AG10803 (cell line): ENCODE measurements at places on chromosomes 6 and 20.

GRCh38 chr6:29941916-29942274 lies 437 bp upstream of the HLA-A start:
- DNase-seq = no peak

GRCh38 chr6:43742931-43743632 lies 26.9 kb upstream of the VEGFA start:
- no peak for DNase-seq

- peak; percentile 96 for DNase-seq
These were observed 112.0 kb upstream of the CDYL start for GRCh38 chr6:4664117-4664626.

DNA sequence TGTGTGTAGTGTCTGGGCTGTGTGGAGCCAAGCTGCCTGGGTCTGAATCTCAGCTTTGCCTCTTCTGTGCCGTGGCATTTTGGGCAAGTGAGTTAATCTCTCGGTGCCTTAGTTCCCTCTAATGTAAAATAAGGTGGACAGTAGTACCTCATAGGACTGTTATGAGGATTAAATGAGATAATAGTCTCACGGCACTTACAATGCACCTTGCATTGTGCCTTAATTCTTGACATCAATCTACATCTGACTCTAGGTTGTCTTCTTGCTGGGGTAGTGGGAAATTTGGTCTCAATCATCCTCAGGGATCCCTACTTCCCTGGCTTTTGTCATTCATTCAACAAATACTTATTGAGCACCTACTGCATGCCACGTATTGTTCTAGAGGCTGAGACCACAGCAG lies 70.7 kb upstream of the ZNFX1 start:
- no peak for DNase-seq

DNA sequence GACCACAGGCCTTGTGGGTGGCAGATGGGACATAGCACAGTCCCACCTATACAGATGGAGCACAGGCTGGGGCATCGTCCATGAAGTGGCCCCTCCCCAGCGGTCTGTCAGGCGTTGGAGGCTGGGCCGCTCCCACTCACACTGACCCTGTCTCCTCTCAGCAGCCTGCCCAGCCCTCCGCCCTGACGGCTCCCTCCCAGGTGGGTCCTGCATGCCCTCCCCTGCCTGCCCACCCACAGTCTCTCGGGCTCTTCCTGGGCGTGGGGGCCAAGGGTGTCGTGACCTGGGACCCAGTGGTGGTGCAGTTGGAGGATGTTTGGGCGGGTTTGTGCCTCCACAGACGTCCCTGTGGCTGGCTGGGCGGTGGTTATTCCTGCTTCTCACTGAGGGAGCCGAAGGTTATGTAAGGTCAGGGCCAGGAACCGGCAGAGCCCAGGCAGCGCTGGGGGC lies 22.3 kb downstream of the COL20A1 start:
- DNase-seq = no peak

DNA sequence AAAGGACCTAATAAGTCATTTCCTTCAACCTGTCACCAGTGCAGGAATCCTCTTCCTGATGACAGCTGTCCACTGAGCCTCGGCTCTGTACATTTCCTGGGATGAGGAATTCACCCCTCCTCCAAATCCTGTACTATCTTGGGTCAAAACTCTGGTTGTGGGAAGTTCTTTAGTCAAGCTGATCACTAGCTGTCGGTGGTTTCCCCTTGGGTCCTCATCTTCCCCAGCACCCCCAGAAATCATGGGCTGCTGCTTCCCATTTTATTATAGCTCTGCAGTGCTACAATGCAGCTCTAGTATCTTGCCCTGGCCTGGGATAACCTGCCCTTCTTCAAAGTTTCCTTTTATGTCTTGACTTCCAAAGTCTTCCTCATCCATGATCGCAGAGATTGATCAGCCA lies 14.6 kb upstream of the ADA start:
- no peak for DNase-seq

GRCh38 chr6:74534465-74535211 lies 671.2 kb downstream of the COL12A1 start:
- DNase-seq = peak; percentile 93

DNA sequence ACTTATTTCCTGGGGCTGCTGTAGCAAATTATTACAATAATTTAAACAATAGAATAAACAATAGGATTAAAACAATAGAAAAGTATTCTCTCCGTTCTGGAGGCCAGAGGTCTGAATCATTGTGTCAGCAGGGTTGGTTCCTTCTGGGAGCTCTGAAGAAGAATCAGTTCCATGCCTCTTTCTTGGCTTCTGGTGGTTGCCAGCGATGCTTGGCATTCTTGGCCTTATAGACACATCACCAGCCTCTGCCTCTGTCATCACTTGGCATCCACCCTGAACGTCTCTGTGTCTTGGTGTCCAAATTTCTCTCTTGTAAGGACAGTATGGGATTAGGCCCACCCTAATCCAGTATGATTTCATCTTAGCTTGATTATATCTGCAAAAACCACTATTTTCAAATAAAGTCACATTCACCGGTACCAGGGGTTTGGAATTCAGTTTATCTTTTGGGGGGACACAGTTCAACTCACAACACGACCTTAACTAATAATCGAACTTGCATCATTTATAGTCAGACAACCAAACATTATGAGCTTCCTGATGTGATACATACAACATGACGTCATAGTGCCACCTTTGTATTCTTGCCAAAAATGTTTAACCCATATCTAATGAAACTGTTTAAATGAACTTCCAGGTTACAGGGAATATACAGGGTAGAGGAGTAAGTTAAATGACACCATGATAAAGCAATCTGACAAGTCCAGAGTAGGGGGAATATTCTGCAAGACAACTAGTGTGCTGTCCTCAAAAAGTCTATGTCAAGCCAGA lies 84.7 kb upstream of the RNF24 start:
- peak; percentile 76 for DNase-seq

- peak; percentile 61 for DNase-seq
These were observed 7.8 kb upstream of the ACSS1 start for GRCh38 chr20:25065625-25066338.

DNA sequence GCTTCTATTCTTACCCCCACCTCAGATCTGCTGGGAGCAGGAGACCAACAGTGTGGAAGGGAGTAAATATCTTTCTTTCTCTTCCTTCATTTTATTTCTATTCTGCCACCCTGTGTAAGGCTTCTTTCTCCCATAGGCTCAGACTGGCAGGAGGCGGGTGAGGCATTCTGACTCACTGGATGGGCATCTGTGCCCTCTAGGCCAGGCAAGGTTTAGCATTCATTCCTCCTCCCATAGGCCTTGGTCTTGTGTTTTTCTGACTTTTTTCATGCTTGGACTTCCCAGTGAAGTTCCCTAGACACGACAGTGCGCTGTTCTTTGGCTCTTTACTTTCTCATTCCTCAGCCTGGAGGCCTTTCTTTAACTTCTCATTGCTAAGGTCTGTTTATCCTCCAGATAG lies 235.2 kb downstream of the SYNE1 start:
- peak; percentile 50 for DNase-seq

- no peak for DNase-seq
These were observed 70.6 kb downstream of the MTHFD1L start for GRCh38 chr6:150936021-150936555.

GRCh38 chr20:48791014-48791413 lies 36.8 kb downstream of the PREX1 start:
- no peak for DNase-seq

- no peak for DNase-seq
These were observed 12.0 kb downstream of the WTAP start for GRCh38 chr6:159739341-159739740.

DNA sequence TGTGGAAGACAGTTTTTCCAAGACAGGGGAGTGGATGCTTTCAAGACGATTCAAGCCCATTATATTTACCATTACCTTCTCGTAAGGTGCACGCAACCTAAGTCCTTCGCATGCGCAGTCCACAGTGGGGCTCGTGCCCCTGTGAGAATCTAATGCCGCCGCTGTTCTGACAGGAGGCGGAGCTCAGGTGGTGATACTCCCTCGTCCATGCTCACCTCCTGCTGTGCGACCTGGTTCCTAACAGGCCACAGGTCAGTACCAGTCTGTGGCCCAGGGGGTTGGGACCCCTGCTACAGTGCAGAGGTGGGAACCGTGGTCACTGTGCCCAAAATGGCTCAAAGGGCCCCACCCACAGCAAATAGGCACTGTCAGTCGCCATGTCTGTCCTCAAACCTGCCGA lies 36.6 kb downstream of the SERPINB1 start:
- DNase-seq = no peak

DNA sequence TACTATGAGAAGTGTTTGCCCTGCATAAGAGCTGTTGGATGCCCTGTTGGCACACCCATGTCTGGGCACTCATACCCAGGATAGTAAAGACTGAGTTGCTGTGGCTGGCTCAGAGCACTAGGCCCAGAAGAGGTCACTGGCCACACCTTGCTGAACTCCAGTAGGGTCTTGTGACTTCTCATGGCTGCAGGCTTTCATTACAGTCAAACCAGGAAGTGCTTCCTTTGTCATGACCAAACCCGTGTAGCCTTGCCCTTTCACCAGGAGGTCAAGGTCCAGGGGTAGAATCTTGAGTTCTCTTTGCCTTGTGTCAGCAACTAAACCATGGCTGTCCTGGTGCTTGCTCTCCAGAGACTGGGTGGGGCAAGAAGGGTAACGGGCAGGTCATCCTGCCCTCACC lies 49.5 kb downstream of the CD164 start:
- DNase-seq = no peak

GRCh38 chr6:56771189-56771588 lies 128.5 kb upstream of the DST start:
- DNase-seq = no peak

- DNase-seq = no peak
These were observed 308.9 kb upstream of the FOXQ1 start for GRCh38 chr6:1002989-1003388.

- DNase-seq = no peak
These were observed 37.4 kb upstream of the FAM135A start for GRCh38 chr6:70375882-70376281.

DNA sequence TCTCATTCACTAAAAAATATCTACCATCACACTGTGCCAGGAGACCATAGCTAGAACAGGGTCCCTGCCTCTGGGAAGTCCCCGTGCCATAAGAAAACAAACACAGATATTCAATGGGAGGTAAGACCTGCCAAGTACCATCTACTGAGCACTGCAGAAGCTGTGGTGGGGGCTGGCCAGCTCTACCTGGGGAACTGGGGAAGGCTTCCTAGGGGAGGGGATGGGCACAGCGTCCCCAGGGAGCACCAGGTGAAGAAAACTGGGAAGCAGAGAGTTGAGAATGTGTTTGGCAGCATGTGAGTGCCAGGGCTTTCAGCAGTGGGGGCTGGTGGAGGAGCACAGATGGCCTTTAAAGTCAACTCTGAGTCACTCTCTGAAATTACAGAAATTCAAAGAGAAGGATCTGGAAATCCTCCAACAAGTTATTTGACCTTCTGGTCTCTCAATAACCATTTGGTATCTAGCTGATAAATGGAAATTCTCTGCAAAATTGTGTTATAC lies 85.2 kb downstream of the SHLD1 start:
- DNase-seq = peak; percentile 56

DNA sequence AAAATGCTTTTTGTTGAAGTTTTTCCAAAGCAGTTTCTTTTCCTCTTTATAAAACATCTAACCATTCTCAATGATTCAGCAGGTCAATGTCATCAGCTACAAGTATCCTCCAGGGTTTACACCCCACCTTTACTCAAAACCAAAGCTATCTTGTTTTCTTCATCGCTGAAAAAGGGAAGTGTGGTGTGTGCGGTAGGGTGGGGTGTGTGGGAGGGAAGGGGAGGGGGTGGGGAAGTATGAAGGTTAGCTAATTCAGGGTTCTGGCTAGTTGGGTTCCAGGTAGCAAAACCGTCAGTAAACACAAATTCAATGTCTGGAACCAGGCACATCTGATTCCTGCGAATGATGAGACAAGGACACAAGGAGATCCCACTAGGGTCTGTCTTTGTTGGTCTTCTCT lies 189.6 kb downstream of the GJA10 start:
- no peak for DNase-seq

DNA sequence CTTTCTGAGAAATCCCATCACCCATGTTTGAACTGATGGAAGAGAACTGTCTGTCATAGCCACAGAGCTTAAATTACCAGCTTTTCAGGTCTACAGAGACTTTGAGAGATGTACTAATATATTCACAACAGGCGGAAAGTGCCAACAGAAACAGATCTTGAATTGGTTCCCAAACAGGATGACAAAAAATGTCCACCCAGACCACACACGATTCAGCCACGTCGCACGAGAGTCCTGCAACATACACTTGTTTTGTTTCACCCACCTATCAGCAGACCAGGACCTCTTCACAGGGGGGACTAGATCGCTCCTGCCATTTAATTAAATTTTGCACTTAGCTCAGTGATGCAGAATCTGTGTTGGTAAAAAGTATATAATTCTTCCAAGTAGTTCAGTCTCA lies 187.1 kb upstream of the CEP162 start:
- no peak for DNase-seq

GRCh38 chr6:159299566-159299965 lies 130.4 kb downstream of the FNDC1 start:
- DNase-seq = no peak

DNA sequence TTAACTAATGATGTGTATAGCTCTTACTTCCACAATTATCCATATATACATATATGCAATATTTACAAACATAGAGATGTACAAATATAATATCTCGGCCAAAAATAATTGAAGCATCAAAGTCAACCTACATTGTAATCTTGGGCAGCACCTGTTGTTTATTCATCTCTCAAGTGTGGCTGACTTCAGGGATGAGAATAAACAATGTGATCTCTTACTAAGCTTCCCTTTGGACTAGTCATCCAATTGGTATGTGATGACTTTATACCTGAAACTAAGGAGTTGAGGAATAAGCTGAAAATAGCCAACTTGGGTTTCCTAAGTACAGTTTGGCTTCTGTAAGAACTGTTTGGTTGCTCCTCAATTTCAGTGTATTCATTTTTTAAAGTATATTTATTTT lies 256.6 kb downstream of the KHDC1L start:
- DNase-seq = no peak

DNA sequence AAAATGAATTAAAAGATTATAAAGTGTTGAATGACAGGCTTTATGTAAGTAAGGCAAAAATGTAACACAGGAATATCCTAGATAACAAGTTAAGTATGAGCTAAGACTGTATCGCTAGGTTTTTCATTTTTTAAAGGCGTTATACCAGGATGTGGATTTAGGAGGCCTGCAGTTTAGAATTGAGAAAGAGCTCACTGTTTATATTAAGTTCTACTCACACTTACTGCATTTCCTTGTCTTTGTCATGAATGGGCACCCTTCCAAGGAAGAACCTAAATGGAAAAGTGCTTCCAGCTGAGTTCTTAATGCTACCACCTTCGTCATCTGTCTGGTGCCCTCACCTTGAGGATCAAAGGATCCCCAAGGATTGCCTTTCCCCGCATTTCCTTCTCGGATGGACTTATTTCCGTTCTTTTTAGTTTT lies 148.7 kb downstream of the SOX4 start:
- peak; percentile 18 for DNase-seq

- no peak for DNase-seq
These were observed at the start of gene IRF4 for GRCh38 chr6:391559-392440. TSS of gene IRF4 (plus strand) at chr6:391752. CDS start at chr6:393153, 1,401 bp downstream.

- DNase-seq = peak; percentile 93
These were observed 48.3 kb downstream of the ATXN1 start for GRCh38 chr6:16712931-16713484.

- peak; percentile 86 for DNase-seq
These were observed 5.4 kb downstream of the ACSS1 start for GRCh38 chr20:25052255-25053194.

- DNase-seq = no peak
These were observed 9.6 kb downstream of the CMTR1 start for GRCh38 chr6:37442416-37443215.

GRCh38 chr20:45523821-45524220 lies 8.4 kb upstream of the SPINT3 start:
- DNase-seq = no peak
